ENCODE measurements at places on chromosomes 6 and 20.

GRCh38 chr20:45307076-45307640 is 518 bp downstream of the RBPJL start:
- DNase-seq: no peak

GRCh38 chr6:26304797-26305640 is 60.0 kb upstream of the BTN3A2 start:
- peak; percentile 77 for DNase-seq

GRCh38 chr6:169965657-169966311 is 214.4 kb downstream of the ERMARD start:
- peak; percentile 33 for DNase-seq

- no peak for DNase-seq
Measured at GRCh38 chr6:157488716-157489118, 107.7 kb downstream of the ZDHHC14 start.

DNA sequence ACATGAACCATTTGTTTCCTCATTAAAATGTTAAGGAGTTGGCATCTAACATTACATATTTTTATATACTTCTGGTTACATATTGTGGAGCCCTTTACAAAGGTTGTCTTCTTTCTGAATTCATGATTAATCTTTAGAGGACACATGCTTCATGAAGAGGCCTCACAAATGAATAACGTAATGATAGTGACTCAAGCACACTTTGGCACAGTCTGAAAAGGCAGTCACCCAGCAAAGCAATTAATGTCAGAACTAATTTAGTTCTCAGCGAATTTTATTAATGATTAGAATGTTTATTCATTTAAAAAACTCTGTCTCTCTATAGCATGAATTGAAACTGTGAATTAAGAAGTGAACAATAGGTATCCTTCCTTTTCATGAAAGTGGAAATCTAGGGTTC is 854.2 kb downstream of the PHF3 start:
- no peak for DNase-seq
